ENCODE measurements at places on chromosomes 3 and 15.

DNA sequence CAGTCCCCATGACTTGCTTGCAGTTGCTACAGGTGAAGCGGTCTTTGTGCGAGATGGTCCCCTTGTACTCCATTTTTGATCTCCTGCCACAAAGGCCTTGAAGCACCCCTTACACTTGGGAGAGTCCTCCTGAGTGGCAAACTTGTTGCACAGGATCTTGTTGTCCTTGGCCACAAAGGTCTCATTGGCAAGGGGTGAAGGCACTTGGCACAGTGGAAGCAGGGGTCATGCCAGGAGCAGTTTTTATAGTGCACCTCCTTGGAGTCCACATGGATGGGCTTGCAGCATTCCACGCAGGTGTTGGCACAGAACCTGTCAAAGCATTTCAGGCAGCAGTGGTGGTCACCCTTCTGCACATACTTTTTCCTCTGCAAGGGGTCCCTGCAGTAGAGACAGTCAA, 20.3 kb upstream of the SEC62 start:
- DNase-seq: no peak

GRCh38 chr3:101828276-101828675, 21.0 kb upstream of the NFKBIZ start:
- DNase-seq: no peak

GRCh38 chr3:41575724-41576123, 376.4 kb downstream of the CTNNB1 start:
- DNase-seq: no peak

- DNase-seq: no peak
Measured at GRCh38 chr3:71536376-71536965, 47.1 kb downstream of the FOXP1 start.

DNA sequence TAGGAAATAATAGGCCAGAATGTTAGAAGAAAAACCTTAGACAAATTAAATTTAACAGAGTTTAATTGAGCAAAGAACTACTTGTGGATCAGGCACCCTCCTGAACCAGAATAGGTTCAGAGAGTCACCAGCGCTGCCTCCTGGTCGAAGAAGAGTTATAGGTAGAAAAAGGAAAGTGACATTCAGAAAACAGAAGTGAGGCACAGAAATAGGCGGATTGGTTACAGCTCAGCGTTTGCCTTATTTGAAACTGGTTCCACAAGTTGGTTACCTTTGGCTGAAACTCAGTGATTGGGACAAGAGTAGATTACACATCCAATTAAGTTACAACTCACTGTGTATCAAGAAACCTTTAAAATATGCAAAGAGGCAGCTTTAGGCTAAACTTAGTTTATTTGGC, 4.4 kb downstream of the AADAC start:
- DNase-seq: no peak

DNA sequence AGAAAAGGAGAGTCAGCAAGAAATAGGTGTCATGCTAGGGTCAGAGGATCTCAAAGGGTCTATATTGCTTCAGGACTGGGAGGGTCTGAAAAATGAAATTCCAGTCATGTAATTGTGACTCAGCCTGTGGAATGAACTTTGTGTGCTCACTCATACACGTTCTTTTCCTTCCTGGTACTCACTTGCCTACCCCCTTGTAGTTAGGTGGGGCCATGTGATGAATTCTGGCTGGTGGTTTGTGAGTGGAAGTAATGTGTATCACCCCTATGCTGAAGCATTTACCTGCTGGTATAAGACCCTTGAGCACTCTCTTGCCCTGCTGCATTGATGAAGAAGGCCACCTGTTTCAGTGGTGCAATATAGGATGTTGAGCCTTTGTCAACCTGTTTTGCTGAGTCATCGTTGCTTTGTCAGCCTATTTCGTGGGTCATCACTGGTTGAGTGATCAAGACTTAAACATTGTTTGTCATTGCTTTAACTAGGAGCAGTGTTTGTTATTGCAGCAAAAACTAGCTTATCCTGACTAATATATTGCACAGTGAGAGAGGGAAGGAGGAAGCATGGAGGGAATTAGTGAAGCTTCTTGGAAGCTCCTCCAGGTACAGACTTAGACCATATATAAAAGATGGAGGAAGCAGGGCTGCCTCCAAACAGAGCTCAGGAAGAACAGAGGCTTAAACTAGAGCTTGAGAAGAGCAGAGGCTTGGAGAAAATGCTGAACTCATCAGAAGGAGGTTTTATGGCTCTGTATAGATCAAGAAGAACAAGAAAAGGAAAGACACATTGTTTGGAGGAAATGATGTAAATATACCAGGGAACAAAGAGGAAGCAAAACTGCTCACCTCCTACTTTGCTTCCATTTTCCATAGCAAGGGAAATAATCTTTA, 28.9 kb downstream of the TLNRD1 start:
- no peak for DNase-seq

DNA sequence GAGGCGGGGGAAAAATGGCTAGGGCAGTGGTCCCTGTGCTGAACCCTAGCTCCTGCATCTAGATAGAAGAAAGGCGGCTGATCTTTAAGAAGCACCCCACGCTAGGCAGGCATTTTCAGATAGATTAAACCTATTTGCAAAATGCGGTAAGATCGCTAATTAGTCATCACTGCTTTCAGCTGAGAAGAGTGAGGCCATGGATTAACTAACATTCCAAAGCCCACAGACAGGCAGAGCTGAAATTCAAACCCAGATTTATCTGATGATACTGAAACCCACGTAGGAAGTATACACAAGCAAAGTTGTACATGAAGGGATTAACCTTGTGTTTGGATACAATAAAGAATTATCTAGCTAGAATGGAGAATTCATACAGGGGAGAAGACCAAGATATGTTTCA, 4.8 kb downstream of the ADPGK start:
- no peak for DNase-seq

GRCh38 chr3:29004885-29005599, 275.8 kb upstream of the RBMS3 start:
- DNase-seq: no peak

GRCh38 chr15:66766282-66767230, 64.5 kb downstream of the SMAD6 start:
- DNase-seq: no peak

DNA sequence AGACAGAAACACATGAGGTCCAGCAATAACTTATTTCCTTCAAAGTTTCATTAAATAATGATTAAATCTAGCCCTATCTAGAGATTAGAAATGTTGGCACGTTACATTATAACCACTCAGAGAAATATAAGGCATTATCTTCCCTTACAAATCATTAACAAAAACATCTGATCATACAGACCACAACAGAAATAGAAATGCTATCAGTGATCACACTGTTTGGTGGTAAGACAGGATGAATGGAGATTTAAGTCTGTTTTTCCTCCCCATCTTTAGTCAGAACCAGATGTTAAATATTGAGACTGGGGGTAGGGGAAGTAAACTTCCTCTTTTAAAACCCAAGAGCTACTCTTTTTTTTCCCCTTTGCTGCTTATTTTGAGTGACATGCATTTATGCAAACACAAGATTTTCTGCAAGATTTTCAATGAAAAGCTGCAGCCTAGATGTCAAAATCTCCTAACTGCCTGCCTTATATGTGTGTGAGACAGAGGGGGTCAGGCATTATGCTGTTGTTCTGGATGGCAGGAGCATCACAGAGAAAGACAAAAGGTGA, 70.4 kb downstream of the CBLB start:
- no peak for DNase-seq

GRCh38 chr3:64856106-64856505, 168.3 kb upstream of the ADAMTS9 start:
- no peak for DNase-seq

DNA sequence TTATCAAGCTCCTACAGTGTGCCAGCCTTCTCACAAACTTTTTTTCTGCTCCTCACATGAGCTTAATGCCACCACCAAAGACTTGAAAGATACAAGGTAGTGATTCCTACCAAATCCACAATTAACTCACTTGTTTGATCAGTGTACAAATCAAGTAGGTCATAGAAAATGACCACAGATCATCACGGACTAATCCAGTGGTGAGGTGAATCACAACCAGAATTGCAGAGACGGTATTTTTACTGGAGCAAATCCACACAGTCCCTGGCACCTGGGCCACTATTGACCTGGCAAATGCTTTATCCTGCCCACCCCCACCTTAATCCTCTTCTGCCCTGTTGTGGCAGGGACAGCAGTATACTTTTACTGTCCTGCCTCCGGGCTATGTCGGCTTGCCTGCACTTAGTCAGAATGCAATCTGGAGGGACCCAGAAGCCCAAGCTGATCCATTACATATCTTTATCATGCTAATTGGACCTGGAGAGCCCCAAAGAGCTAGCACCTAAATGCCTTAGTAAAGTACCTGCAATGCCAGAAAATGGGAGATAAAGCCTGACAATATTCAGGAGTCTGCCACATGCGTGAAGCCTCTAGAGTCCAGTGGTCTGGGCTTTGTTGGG, 83.9 kb upstream of the CDV3 start:
- no peak for DNase-seq

- no peak for DNase-seq
Measured at GRCh38 chr3:194392576-194392975, 6.5 kb downstream of the GP5 start.

DNA sequence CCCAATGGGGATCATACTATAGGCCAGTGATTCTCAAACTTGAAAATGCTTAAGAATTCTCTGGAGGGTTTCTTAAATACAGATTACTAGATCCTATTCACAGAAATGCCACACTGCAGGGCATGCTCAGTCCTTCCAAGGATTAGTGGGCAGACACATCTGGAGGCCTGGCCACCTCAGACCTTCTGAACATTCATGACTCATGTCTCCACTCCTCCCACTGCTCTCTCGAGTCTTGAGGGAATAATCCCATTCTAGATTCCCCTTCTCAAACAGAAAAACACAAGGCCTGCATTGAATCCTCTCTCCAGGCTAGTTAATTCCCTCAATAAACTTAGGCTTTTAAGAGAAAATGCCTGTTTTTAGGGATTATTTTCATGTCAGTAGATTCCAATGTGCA, 22.1 kb downstream of the ZNF621 start:
- no peak for DNase-seq

DNA sequence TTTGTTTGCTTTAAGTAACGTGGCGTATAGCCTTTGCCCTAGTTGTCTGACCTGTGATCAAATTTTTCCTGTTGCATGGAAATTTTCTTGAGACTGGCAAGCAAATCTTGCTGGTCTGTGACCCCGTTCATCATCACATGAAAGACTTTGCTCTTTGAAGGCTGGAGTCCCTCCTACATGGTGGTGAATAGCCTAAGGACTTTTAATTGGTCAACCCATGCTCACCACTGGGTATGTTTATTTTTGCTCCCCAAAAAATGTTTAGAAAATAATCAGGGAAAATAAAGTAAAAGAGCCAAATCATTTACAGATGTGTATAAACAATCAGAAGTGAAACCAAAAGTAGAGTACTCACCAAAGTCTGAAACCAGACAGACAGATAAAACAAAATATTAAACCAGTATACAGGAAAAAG, 1075.3 kb upstream of the ALCAM start:
- no peak for DNase-seq

DNA sequence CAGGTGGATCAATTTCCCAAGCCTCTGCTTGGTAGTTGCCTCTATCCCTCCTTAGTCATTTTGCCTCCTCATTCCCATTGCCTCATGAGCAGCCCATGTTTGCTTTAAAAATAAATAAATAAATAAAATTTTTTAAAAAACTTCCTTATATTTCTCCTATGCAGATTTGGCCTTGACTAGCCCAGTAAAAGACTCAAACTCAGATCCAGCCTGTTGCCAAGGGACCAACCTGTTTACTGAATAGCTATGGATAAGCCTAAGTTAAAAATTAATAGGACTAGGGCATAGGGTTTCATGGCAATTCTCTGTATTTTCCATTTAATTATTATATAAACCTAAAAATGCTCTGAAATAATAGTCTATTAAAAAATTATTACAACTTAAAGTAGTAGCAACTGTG, 384.4 kb downstream of the RSL24D1 start:
- DNase-seq: no peak

DNA sequence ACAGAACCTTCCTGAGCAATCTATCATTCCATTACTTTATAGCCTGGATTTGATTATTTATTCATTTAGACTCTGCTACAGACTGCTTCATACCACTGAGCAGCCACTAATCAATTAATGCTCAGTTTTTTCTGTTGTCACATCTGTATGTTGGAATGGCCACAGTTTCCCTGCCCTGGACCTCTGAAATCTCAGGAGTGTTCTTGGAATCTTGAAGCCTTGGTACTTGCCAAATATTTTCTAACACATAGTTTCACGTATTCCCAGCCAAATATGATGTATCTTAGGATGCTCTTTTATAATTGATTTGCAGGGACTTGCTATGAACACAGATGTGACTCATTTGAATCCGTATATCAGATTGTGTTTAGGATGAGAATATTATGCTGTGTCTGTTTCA, 225.8 kb downstream of the TAFA4 start:
- DNase-seq: no peak

DNA sequence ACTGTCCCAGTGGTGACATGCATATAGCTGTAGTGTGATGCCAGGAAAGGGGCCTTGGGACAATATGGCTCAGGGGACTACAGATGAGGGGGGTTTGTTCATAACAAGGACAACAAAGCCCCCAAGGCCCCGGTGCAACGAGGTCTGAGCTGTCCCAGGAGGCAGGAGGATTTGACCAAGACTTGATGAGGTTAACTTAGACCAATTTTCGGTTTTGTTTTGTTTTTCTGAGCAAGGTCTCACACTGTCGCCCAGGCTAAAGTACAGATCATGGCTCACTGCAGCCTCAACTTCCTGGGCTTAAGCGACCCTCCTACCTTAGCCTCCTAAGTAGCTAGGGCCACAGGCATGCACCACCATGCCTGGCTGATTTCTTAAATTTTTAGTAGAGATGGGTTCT, 23.8 kb downstream of the EFCAB12 start:
- DNase-seq: no peak

- no peak for DNase-seq
Measured at GRCh38 chr3:188750617-188751016, 421.2 kb upstream of the TPRG1 start.

GRCh38 chr3:42746455-42747450, 26.3 kb downstream of the CCDC13 start:
- DNase-seq: no peak

- no peak for DNase-seq
Measured at GRCh38 chr3:168213920-168214319, 118.2 kb upstream of the GOLIM4 start.

DNA sequence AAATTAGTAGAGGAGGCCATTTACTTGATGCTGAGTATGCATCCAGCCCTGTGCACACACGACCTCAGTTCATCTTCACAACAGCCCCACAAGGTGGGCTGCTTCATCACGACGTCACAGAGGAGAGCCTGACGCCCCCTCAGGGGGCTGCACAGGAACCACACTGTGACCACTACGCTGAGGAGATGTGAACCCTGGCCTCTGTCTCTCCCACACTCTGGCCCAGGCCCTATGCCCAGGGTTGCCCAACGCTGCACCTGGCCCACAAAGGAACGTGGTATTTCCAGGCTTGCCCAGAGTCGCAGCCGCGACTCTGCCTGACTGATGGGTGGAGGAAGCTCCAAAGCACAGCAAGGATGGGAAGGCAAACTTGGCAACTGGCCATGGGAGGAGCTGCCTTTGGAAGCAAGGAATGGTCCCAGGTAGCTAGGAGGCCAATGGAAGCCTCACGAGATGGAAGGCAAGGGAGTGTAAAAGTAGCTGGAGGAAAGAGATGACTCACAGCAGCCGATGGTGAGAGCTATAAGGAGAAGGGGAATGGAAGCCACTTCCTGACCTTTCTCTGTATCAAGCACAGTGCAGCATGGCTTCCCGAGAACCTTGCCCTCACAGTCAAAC, 226.0 kb downstream of the KLF13 start:
- no peak for DNase-seq
